ENCODE measurements at places on chromosomes 4 and X.

GRCh38 chr4:81634165-81634564 lies 162.5 kb upstream of the RASGEF1B start:
- DNase-seq, result no peak

GRCh38 chr4:67332627-67333026 lies 212.7 kb downstream of the CENPC start:
- DNase-seq, result no peak

- no peak for DNase-seq
Measured at GRCh38 chr4:3366893-3367775, 74.3 kb downstream of the RGS12 start.

GRCh38 chrX:103628386-103629317 lies at the start of gene TCEAL1:
Gene TCEAL1 (plus strand): TSS chrX:103628975. CDS start chrX:103629917, 942 bp downstream.
- DNase-seq, result peak; percentile 15

DNA sequence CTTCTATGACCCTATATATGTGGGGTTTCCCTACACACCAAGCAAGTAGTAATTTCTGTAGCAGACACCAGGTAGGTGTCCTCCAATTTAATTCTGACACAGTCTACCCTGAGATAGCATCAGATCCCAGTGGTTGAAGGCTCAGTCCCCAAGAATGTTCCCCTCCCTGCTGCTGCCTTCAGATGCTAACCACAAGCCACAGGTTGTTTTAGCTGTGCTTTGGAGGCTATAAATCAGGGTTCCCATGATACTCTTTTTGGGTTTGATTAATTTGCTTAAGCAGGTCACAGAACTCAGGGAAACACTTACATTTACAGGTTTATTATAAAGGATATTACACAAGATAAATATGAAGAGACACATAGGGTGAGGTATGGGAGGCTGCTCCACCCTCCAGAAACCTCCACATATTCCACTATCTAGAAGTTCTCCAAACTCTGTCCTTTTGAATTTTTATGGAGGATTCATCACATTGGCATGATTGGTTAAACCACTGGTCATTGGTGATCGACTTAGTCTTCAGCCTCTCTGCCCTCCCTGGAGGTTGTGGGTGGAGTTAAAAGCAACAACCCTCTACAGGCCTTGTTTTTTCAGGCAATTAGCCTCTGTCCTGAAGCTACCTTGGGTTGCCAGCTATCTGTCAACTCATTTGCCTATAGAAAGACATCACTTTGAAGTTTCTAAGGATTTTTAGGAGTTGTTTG lies 50.8 kb downstream of the GRIA2 start:
- DNase-seq, result no peak

DNA sequence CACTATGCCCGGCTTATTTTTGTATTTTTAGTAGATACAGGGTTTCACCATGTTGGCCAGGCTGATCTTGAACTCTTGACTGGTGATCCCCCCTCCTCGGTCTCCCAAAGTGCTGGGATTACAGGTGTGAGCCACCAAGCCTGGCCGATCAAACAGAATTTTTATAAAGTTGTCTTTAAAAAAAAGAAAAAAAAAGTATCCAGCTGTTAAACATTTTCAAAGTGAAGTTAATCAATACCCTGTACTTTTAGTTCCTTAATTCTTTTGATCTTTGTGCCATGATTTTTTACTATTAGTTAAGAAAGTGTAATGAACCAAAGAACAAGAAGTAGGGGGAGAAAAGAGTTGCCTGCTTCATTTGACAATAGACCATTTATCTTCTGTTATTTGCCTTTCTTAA lies 24.3 kb downstream of the SMAD1 start:
- DNase-seq, result no peak

DNA sequence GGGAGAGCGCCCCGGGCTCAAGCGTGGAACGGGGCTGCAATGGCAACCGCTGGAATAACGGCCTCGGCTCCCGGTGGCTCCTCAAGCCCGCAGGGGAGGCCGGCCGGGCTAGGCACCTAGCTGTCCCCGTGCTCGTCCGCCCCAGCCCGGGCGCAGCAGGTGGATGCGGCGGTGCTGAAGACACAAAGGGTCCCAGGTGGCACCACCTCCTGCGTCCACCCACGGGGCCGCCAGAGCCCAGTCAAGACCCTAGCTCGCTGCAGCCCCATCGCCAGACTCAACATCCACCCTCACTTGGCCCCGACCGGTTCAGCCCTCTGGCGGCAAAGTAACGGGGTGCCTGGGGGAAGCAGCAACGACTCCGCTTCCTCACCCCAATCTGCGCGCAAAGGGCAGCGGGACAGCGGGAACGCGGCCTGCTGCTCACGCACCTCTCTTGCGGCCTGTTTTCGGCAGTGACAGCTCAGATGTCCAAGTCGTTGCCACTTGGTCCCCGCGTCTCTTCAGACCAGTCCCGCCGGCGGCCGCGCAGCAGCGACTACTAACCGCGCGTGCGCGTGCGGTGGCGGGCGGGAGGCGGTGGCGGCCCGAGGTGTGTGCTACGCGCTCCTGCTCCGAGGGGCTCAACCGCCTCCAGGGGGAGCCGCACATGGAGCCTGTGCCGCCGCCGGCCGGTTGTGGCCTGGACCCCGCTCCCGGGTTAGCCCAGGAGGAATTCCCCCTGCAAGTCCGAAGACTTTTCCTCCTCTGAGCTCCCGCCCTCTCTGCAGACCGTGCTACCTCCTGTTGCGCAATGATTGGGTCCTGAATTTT lies at the start of gene CLGN:
CLGN (minus strand) TSS at position 543 of the 813 bp plus-strand sequence. CDS start 14,570 bp downstream, outside the sequence.
- DNase-seq, result peak; percentile 12

GRCh38 chrX:82218361-82218760 lies 1016.5 kb downstream of the SH3BGRL start:
- DNase-seq, result no peak

DNA sequence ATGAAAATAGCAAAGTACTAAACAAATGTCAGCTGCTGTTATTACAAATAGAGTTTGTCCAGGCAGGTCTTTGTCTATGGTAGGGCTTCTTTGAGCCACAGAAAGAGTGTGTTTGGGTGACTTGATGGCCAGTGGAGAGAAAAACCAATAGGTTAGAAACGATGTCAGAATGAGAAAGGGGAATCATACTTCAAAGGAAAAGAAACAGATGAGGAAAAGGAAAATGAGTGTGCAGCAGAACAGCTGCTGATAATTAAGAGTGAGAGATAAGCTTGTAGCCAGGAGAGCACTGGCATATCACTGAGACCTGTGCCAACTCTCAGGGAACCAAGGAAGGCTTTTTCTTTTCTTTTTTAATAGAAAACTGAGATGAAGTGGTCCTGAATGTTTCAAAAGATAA lies 257.2 kb downstream of the ARHGAP24 start:
- DNase-seq, result no peak

- DNase-seq, result no peak
Measured at GRCh38 chrX:140123446-140123845, 158.1 kb upstream of the CXorf66 start.

GRCh38 chr4:84159762-84160161 lies 339.3 kb downstream of the NKX6-1 start:
- no peak for DNase-seq

DNA sequence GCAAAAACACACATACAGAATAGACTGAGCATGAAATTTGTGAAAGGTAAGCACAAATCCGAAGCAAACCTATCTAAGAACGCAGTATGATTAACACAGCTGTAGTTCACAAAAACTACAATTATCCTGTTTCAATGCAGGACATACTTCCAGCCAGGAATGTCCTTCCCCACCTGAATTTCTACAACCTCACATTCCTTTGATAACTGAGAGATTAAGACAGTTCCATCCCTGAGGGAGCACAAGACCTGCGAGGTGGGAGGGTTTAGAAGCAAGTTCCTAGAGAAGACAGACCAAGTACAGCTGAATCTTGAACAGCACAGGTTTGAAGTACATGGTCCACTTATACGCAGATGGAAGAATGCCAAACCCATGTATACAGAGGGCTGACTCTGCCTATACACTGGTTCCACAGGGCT lies 10.6 kb downstream of the ABCG2 start:
- DNase-seq, result no peak

DNA sequence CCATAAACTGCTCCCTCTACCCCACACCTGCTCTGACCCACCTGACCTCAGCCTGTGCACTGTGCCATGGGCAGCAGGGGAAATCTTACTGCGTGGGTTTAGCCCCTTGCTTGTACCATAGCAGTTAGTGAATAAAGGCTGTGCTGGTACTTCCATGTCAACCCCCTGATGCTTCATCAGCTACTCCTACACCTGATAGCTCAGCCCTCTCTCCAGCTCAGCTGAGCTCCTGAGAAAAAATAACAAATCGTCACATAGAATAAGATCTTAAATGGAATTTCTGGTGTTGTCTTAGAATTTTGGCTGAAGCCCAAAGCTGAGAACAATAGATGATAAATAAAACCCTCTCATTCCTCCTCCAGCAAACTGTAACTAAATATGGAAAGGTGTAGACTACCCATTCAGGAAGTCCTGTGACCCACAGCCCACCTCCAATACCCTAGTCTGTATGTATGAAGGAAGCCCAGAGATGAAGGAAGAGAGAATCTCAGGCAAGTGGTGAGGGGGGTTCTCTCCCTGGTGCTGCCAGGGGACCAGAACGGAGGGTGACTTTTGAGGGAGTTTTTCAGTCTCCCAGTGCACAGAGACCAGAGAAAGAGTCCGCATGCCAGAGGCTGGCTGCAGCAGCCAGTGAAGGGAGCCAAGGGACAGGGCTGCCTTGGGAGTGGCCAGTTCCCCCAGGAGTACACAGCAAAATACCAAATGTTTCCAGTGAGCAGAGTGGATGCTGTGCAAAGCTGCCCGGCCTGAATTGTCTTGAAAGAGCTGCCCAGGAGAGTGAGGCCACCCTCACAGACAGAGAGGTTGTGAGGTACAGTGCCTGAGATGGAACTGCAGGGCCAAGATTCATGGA lies 227.3 kb downstream of the QDPR start:
- DNase-seq, result no peak

GRCh38 chr4:183906489-183906738 lies 1.3 kb downstream of the STOX2 start:
- no peak for DNase-seq

- no peak for DNase-seq
Measured at GRCh38 chr4:84569009-84569408, 13.9 kb upstream of the CDS1 start.

DNA sequence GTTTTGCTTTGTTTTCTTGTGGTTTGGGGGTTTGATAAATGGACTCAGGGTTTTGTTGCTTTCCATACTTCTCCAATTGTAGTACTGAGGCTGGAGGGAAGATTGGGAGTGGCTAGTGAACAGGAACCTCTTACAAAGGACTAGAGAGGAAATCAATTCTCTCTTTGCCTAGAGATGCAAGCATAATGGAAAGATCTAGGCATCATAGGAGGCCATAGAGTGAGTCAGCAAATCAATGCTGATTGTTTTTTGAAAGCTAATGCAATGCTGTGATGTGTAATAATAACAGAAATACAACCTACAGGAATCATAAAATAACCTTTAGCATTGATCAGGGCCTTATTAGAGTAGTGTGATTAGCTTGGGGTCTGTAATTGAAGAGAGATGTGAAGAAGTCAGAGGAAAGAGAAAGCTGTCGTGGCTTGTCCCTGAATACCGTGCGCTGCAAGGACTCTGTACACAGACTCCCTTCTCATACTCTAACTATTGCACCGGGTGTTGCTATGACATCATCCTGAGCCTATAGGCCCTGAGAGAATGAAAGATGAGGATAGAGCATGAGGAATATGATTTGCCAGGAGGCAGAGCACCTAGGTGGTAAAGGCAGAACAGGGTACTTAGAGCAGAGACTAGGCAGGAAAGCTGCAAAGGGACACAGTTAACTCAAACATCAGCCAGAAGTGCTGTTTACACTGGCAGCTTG lies 29.3 kb upstream of the GPR101 start:
- DNase-seq, result no peak

DNA sequence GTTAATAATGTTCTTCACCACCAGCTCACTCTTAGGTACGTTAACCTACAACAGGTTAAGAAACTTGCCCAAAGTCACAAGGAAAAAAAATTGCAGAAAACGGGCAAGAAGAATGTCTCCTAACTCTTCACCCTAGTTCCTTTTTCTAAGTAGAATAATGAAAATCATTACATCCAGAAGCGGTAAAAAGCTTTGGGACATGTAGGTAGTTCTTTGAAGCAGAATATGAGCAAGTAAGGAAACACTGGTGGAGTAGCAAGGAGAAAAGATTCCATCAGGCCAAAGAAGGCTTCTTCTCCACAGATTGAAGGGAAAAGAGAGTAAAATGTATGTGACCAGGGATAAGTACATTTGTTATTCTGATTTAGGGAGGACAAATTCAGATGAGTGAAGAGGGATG lies 4.1 kb downstream of the CAMK2D start:
- DNase-seq, result no peak

- no peak for DNase-seq
Measured at GRCh38 chrX:119442286-119442685, 26.0 kb upstream of the SLC25A5 start.
